ENCODE measurements at places on chromosomes 3 and 15.

DNA sequence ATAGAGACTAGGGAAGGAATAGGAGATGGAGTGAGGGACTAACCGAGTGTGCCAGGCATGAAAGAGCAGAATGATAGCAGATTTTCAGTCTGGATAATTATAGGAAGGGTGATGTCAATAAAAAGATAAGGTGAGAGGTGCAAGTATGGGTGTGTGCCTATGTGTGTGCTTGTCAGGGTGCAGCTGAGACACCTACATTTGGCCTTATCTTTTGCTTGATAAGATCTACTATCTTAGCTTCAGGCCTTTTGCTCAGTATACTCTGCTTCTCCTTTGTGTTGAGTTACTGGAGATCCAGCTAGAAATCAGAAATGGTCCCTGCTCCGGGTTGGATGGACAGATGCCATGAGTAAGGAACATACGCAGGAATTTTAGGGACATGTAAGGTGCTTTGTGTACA, 17.4 kb downstream of the ARL14 start:
- DNase-seq = no peak

GRCh38 chr3:49906073-49906743, 2.5 kb upstream of the MST1R start:
- DNase-seq = no peak

- DNase-seq = no peak
Observed at GRCh38 chr3:50428007-50428633, 68.8 kb upstream of the TMEM115 start.

DNA sequence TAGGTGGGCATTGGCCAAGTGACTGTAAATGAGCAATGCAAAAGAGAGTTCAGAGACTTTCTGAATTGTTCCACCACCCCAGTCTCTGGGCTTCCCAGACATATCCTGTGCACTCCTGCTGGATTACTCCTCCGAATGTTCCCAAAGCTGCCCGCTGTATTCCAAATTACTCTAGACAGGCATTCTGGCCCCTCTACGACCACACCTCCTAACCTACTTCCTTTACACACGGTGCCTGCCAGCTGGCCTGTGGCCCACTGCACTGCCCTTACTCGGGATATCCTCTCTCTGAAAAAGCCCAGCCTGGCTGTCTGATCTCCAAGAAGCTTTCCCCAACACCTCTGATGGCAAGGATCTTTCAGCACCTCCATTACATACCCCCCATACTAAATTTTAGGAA, 66.6 kb downstream of the DUT start:
- no peak for DNase-seq

GRCh38 chr3:130378677-130379191, 33.3 kb downstream of the COL6A5 start:
- no peak for DNase-seq

- DNase-seq = no peak
Observed at GRCh38 chr3:89571298-89571697, 463.9 kb downstream of the EPHA3 start.

Data from AG04449 (cell line).